Natural killer cell (primary cell): ENCODE measurements at places on chromosomes 5 and 9. TPM values are rescaled to one million over a fixed set of nuclear protein-coding genes. Genes with fewer than 3 reads are reported as not detected.

DNA sequence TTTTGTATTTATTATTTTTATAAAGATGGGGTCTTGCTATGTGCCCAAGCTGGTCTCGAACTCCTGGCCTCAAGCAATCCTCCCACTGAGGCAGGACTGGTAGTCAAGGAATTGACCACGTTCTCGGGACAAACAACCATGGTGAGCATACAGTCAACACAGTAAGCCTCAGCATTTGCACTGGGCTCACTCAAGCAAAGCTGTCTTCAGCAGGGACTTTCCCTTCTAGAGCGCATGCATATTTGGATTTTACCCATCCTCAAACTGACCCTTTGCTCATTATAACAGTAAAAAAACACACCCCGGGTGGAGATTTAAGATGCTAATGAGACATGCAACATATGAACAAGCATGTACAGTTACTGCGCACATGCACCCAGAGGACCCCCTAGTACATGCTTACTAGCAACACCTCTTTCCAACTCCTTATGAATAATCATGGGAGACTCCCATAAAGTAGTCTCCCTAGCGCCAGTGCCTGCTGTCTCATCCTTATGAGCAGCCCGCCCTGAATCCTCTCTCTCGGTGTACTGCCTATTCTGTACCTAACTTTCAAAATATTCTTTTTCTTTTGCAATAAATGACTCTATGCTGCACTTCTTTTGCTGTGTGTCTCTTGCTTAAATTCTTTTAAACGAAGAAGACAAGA lies 41.5 kb downstream of the C5orf22 start:
- DNase-seq, result no peak

- DNase-seq, result no peak
These were observed 21.6 kb downstream of the NCS1 start for GRCh38 chr9:130193531-130194377.

DNA sequence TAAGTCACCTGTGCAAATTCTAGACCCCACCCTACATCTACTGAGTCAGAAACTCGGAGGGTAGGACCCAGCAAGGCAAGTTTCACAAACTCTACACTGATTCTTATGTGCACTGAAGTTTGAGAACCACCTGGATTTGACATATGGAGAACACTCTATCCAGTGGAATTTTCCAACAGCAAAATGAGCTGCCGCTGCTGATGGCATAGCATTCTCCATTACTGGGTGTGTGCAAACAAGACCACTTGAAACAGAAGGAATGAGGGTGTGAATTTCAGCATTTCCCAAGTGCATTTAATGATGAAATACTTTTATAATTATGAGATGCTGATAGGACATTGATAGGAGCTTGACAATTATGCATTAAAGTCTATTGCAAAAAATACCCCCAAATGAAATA lies 229.1 kb upstream of the IL12B start:
- DNase-seq, result no peak

GRCh38 chr9:120423812-120424211 lies 156.2 kb downstream of the CDK5RAP2 start:
- DNase-seq, result no peak

- DNase-seq, result no peak
These were observed 43.0 kb upstream of the NOTCH1 start for GRCh38 chr9:136588663-136589464.

Gene TICAM2
- total RNA-seq, result 1.4 TPM

Gene WDR38
- not detected for total RNA-seq

Gene SLC34A1
- total RNA-seq, result 0.66 TPM

Gene AOPEP
- 22.6 TPM for total RNA-seq

Gene HAND1
- not detected for total RNA-seq
